ENCODE measurements at places on chromosomes 1 and 21.

DNA sequence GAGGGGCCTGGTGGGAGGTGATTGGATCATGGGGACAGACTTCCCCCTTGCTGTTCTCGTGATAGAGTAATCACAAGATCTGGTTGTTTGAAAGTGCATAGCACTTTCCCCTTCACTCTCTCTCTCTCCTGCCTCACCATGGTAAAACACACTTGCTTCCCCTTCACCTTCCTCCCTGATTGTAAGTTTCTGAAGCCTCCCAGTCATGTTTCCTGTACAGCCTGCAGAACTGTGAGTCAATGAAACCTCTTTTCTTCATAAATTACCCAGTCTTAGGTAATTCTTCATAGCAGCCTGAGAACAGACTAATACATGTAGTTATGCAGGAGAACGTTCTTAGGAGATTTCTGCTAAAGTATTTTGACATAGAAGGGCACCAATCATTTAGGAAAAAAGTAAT, 59.9 kb upstream of the FBXO28 start:
- DNase-seq, result no peak

DNA sequence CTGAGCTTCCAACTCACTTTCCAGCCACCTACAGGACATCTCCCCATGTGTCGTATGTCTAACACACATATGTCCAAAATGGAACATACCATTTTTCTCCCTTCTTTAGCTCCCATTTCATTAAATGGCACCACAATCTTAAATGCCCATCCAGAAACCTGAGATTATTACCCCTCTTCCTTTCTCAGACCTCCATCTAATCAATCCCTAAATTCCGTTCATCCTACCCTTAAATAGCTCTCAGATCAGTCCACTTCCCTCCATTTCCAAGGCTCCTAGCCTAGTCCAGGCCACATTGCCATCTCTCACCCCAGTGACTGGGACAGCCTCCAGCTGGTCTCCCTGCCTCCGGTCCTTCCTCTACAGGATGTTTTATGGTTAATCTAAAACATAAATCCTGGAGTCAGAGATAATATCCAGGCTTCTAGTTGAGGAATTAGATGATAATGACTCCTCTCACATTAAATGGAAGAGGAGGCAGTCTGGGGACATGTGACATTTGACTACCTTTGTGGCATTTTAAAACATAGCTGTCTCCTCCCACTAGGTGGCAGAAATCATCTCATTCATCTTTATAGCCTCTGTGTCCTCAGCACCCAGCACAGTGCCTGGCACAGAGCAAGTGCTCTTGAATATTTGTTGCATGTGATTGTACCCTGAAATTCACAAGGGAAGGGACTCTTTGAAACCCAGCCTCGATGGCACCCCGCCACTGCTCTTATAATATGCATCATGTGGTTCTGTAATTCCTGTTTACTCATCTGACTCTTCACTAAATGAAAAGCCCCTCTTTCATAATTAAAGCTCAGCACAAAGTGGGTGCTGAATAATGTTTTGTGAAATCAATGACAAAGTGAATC, 102.3 kb downstream of the TMEM53 start:
- no peak for DNase-seq

- DNase-seq, result no peak
Observed at GRCh38 chr1:211616231-211616964, 37.4 kb upstream of the SLC30A1 start.

GRCh38 chr1:65146908-65147423, 1.0 kb upstream of the AK4 start:
- DNase-seq, result no peak

GRCh38 chr1:28249013-28249865, 10.1 kb upstream of the SESN2 start:
- no peak for DNase-seq

- DNase-seq, result no peak
Observed at GRCh38 chr1:114468710-114469468, 42.1 kb downstream of the TRIM33 start.
